Brain (organoid and tissue), 16 donors: ENCODE measurements at places on chromosomes 5 and 9.

DNA sequence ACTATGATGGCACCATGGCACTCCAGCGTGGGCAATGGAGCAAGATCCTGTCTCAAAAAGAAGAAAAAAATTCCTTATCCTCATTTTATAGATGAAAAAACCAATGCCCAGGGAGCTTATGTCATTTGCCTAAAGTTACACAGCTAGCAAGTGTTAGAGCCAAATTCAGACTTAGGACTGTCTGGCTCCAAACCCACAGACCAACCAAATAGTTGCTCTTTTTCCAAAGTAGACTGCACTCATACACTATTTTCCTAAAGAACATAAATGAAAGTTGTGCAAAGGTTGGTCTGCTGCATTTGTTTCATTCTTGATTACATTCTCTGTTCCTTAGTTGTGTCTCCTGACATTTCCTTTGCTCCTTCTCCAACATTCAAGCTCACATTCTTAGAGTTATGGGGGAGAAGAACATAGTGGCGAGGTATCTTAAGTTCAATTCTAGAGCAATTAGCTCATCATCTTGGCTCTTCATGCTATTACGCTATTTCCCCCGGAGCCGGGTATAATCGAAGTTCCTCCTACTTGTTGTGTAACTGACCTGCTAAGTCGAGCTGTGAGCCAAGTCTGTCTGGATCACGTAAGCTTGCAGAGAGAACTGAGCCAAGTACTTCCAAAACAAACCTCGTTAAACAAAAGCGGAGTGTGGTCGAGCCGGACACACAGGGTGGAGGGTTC is 138.3 kb downstream of the RFK start:
- no peak for DNase-seq

DNA sequence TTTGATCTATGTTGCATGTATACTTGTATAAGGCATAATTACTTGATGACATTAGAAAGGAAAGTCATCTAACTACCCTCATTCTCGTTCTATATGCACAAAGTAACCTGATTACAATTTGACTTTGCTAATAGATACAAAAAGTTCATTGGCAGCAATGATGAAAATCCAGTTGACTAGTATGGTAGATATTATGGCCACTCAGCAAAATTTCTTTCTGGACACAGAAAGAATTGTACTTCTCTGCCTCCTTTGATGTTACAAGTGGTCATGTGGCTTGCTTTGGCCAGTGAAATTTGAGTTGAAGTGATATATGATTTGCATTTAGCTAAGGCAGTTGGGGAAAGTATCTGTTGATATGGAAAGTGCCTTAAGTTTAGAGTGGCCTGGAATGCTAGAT is 723.7 kb upstream of the ARRDC3 start:
- no peak for DNase-seq

DNA sequence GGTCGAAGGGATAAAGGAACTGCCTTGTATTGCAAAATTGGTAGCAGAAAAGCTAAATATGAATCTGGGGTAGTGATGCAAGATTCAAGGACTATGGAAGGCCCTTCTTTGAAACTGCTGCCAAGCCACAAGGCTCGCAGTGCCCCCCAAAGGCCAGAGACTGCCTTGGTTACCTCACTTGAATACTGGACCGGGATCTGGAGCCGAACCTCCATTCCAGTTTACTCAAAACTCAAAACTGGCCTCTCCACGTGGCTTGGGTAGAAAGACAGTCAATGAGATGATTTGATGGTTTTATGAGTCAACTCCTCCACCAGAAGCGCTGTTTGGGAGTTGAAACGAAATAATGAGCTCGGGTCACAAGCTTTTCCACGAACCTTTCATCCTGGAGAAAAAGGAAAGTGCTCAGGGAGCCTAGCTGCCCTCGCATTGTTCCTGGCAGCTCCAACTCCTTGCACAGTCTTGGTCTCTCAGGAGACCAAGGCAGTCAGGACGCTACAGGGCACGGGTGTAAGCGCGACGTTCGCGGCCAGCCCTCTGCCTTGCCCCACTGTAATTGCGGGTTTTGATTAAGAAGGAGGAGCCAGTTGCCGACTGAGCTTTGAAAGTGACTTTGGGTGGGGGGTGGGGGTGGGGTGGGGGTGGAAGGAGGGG is 2.8 kb downstream of the ST8SIA4 start:
- DNase-seq, result peak; percentile 86

DNA sequence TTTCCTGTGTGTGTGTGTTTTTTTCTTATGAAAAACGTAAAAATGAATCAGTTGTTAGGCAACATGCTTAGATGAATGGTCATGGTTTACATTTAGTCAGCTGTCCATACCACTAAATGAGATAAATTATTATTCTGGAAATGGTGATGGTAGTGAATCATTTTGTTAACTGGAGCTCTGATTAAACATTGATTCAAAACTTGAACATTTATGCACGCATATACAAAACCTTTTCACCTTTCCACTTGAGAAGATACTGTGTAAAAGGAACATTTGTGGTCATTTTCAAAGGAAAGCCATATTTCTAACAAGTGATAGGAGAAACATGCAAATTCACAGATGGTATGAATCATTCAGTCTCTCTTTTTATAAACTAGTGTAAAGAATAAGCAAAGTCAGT is 162.0 kb downstream of the SLC25A46 start:
- no peak for DNase-seq

DNA sequence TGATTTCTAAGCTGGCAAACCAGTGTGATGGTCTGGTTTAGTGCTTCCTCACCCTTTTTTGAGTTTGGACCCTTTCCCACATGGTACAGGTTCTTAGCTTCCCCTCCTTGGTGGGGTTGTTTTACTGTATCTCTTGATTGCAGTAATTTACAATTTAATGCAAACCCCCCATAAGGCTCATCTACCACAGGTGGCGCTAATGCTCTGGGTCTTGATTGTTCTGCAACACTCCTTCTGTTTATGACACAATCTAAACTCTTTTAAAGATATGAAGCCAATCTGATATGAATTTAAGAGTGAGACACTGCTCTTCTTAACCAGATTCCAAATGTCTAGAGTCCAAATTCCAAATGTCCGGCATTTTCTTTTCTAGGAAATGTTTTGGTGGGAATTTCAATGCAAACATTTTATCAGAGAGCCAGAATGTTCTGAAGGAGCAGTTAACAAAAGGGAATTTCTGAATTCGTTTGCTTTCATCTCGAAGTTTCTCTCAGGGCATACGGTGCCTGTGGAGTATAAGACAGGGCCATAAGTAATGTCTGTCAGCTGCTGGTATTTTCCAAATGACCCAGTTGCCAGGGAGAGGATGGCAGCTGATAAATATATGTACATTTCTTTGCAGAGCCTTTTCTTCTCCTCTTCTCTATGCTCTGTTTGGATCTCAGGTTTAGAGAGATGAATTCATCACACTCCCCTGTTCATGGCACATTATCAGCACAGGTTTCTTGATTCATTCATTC is 246.8 kb downstream of the ARHGAP26 start:
- DNase-seq, result no peak

DNA sequence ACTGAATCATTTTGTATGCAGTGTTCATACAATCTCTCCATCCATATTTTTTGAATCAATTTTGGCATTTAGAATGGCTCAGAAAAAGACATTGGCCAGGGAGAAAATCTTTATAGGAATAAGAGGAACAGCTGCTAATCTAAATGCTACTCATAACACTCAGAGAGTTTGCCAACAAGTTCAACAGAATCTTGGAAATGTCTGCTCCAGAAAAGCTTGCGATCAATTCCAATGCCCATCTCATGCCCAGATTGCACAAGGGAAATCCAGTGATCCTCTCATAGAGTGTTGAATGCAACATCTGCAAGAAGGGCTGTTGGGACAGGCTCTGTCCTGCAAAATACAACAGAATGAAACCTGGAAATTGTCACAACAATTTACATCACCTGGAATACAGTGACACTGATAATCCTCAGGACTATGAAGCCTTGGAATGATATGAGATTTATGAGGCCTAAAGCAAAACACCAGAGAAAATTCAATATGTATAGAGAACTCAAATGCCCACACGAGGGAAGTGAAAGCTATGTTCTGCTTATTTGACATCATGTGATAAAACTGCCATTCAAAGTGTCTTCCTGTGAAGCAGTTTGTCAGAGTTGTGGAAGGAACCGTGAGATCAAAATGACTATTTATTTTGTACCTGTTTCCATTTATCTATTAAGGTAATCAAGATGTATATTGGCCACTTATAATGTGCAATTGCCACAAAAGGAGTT is 190.1 kb downstream of the PARP8 start:
- peak; percentile 99 for DNase-seq

DNA sequence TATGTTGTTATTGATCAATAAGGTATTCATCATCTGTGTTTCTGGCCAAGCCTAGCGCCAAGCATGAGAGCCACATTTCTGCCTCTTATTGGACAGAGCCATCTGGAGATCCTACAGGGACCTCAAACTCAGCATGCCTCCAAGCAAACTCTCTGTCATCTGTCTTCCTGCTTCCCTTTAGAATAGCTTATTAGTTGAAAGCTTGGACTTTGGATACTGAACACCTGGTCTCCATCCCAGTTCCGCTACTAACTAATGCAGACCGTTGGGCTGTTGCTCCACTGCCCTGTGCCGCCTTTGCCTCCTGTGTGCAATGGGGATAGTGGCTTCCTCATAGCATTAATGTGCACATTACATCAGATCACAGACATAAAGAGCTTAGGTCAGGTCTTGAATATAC is 65.5 kb downstream of the MAP1B start:
- no peak for DNase-seq

DNA sequence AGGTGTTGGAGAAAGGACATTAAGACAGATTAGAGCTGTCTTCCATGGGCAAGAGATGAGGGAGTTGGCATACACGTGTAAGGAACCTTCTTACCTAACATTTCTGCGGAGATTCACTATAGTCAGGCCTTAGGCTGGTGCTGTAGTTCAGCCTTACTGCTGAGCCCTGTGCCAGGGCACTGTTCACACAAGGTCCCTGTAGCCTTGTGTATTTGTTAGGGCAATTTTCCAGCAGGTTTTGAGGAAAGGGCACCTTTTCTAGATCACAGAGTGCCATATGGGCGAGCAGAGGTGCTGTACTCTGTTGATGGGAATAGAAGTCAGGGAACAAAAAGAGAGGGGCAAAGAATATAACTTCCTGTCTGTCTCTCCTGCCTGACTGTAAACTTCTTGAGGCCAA is 15.6 kb downstream of the PALM2AKAP2 start:
- DNase-seq, result no peak

DNA sequence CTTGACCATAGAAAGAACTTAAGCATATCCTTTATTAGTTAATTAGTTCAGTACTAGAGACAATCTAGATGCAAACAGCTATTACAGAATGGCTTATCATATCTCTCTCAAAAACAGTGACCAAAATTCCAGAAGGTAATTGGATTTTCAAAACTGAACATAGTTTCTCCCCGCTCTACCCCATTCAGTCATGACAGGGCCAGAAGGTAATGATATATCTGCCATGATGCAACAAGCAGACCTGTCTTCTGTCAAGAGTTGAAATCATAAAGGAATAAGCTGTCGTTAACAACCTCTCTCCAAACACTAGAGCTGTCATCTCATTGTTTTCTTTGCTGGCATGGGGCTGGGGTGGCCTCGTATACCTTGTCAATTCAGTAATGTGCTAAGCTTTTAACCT is 200.5 kb upstream of the POU5F2 start:
- DNase-seq, result no peak

GRCh38 chr5:177338251-177339106 is 13.0 kb downstream of the LMAN2 start:
- DNase-seq, result no peak

GRCh38 chr5:154390096-154390495 is 55.7 kb upstream of the SAP30L start:
- no peak for DNase-seq

DNA sequence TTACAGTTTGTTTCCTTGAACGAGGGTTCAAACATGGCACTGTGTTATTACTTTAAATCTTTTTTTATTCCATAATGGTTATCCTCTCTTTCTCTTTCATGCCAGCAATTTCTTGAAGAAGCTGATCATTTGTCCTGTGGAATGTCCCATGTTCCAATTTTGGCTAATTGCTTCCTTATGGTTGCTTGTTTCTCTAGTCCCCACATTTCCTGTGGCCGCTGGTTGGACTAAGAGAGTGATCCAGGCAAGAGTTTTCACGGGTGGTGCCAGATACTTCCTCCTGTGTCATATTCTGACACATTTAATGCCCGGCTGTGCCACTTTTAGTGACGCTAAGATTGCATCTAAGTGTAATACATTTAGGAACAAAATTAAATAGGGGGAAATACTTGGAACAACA is 83.8 kb upstream of the FAM169A start:
- DNase-seq, result no peak

DNA sequence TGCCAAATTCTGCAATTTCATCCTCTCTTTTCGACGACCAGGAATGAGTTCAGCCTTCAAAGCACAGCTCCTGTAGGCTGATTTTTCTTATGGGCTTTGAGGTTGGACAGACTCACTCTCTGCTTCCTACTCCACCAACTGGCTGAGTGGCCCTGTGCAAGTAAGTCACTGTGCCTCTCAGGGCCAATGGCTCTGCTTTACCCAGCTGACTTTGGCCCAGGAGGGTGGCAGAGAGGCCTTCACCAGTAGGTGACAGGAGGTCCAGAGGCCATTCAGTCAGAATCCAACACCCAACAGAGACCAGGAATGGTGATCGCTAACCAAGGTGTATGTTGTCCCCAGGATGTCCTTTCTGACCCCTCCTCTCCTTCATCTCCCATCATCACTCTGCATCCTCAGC is 49.5 kb upstream of the ALDH1B1 start:
- no peak for DNase-seq

- DNase-seq, result no peak
These were observed 87.0 kb downstream of the ZNF618 start for GRCh38 chr9:113963017-113963620.

GRCh38 chr5:128216860-128217531 is 133.4 kb downstream of the SLC12A2 start:
- no peak for DNase-seq

- no peak for DNase-seq
These were observed 765.3 kb downstream of the MTRR start for GRCh38 chr5:8634219-8634618.

DNA sequence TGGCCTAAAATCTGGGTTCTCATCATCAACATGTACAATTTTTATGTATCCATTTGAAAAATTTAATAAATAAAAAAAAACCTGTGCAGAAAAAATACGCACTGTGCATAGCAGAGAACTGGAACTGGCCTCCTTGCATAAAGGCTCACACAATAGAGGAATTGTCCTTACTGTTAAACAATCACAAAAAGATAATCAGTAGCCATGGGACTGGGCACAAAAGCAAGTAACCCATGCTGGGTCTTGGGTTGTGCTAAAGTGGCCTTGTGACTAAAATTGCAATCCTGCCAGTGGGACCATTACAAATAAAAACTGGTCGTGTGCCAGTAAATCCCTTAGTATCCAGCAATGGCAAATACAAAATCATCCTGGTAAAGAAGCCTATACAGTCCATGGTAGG is 1646.6 kb downstream of the MAT2B start:
- DNase-seq, result no peak

- peak; percentile 85 for DNase-seq
These were observed 27.2 kb downstream of the NEK6 start for GRCh38 chr9:124284940-124285441.

DNA sequence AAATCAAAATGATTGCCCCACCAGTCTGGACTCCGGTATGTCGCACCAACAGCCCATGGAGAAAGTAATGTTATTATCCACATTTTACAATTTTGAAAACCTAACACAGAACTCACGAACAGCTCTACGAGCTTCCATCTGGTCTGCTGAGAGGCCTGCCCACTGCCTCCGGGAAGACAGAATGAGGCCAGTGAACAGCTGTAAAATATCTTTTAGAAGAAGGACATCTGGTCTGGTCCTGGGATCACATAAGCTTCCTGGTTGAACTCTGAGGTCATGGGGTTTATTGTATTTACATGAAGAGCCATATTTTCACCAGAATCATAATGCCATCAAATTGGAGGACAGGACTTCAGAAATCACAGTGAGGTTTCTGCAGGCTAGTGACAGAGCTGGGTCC is 89.0 kb downstream of the FRMD3 start:
- no peak for DNase-seq
